ENCODE measurements at places on chromosomes 5 and 9. TPM values are rescaled to one million over a fixed set of nuclear protein-coding genes. Genes with fewer than 3 reads are reported as not detected.
A peak's percentile ranks its signal among the peaks of the same experiment; 100 is the strongest.

Gene DOCK2
- 110 TPM for polyA plus RNA-seq

Gene FGF1
- not detected for polyA plus RNA-seq

GRCh38 chr9:119435076-119435475 is 65.8 kb upstream of the BRINP1 start:
- no peaks in the 10 kb centered on the region for H3K4me1 ChIP-seq
- no peak for DNase-seq
- H3K4me3 ChIP-seq: no peak overlapping the region
- no peak overlapping the region for H3K27ac ChIP-seq
- H3K27me3 ChIP-seq: no peaks in the 10 kb centered on the region

GRCh38 chr5:177320879-177321278 is 9.2 kb upstream of the MXD3 start:
- H3K27ac ChIP-seq: no peak overlapping the region
- no peak overlapping the region for H3K4me3 ChIP-seq
- H3K36me3 ChIP-seq: peaks cover 11% of the 10 kb centered on the region

GRCh38 chr5:133818031-133818431 is 150.4 kb downstream of the C5orf15 start:
- DNase-seq: no peak
- no peak overlapping the region for H3K27ac ChIP-seq
- no peak overlapping the region for H3K4me3 ChIP-seq
- H3K27me3 ChIP-seq: peaks cover 11% of the 10 kb centered on the region
- H3K4me1 ChIP-seq: peaks cover 39% of the 10 kb centered on the region
- H3K36me3 ChIP-seq: no peaks in the 10 kb centered on the region

DNA sequence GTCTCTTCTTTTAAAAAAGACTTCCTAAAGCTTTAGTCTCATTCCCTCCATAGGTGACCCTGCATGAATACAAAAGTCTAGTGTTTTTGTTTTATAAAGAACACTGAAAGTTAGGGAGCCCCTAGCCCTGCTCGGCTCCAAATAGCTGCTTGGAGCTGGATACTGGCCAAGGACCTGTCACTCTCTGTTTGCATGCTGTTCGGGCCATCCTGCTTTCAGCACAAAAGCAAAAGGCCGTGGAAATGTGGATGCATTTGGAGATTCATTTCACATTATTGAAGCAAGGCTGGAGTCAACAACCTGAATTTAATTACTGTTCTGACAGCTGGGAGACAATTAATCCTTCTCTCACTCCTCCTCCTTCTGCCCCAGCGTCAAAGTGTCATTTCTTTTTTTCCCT is 151.7 kb upstream of the NMUR2 start:
- no peaks in the 10 kb centered on the region for H3K4me1 ChIP-seq
- no peak overlapping the region for H3K27ac ChIP-seq
- H3K36me3 ChIP-seq: no peaks in the 10 kb centered on the region

GRCh38 chr5:16437977-16438376 is 27.6 kb downstream of the ZNF622 start:
- no peak overlapping the region for H3K4me3 ChIP-seq
- no peaks in the 10 kb centered on the region for H3K36me3 ChIP-seq
- no peak overlapping the region for H3K27ac ChIP-seq
- DNase-seq: no peak
- H3K4me1 ChIP-seq: peaks cover 4% of the 10 kb centered on the region

DNA sequence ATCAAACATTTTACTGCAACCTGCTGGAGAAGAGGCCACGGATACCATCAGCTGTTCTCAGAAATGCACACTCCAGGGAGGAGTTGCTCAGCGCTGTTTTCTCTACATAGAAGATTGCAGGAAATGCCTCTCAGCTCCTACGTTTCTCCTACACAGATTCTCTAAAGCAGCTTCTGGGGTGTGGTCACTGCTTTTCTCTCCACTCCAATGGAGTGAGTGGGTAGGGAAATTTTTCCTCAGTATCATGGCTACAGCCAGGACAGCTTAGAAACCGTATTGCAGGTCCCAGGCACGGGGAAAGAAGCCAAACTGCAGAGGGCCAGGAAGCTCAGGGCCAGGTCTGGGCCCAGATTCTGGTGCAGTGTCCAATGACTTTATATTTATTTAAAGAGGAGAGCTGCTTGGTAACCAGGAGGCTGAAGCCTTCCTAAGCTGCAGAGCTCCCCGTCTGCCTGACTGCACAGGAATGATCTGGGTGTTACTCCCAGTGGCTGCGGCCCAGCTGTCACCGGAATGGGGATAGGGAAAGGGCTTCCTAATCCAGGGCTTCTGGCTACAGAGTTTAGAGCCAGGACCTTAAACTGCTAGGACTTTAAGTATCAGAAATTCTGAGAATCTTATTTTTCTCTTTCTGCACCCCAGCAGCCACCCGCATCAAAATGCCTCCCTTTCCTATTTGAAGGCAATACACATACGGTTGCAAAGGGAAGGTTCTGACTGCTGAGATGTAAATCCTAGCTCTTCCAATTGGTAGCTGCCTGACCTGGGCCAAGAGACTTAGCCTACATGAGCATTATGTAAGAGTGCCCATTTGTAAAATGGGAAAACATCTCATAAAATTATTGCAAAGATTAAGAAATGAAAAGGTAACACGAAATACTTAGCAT is 1.4 kb upstream of the SPTAN1 start:
- H3K27me3 ChIP-seq: no peaks in the 10 kb centered on the region
- peak overlapping the region; percentile 89 for H3K4me3 ChIP-seq
- H3K36me3 ChIP-seq: no peaks in the 10 kb centered on the region

Measured in naive B cell (primary cell).